ENCODE measurements at places on chromosomes 7 and 10.

DNA sequence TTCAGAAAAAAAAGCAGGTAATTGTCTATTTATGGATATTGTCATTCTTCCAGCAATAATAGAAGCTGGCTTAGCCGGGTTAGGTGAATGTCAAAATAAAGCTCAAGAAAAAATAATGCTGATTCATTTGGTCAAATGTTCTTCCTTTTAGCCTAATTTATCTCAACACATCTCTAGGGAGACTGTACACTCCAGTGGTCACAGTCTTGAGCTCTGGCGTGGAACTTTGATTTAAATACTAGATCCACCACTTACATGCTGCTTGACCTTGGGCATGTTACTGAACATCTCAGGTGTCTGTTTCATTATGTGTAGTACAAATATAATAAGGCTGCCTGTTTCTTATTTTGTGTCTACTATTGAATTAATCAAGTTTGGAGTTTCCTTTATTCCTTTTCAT, 22.0 kb downstream of the PRTFDC1 start:
- DNase-seq, result no peak

- no peak for DNase-seq
These were observed 12.1 kb upstream of the ATAD1 start for GRCh38 chr10:87829986-87830729.

DNA sequence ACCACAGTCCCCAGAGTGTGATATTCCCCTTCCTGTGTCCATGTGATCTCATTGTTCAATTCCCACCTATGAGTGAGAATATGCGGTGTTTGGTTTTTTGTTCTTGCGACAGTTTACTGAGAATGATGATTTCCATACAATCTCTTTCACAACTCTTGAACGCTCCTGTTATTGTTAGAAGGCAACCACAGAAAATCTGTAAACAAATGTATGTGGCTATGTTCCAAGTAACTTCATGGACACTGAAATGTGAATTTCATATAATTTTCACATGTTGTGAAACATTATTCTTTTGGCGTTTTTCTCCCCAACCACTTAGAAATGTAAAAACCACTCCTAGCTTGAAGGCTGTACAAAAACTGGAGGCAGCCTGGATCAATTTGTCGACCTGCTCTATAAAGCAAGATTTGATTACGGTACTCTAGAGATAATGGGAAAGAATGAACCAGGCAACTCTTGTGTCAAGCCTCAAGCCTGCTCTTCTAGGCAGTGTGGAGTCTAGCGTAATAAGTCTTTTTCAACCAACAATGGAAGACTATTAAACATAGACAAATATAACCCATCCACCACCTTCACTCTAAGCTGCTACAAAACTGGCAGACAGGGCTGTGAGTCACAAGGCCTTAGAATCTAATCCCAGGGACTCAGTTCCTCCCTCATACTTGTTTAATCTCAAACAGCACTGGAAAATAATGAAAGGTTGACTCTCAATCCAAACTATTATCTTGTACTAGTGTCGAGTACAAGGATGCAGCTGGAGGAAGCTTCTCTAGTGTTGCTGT, 22.7 kb downstream of the ARL3 start:
- no peak for DNase-seq

- DNase-seq, result no peak
These were observed 24.2 kb upstream of the MGMT start for GRCh38 chr10:129442866-129443265.

DNA sequence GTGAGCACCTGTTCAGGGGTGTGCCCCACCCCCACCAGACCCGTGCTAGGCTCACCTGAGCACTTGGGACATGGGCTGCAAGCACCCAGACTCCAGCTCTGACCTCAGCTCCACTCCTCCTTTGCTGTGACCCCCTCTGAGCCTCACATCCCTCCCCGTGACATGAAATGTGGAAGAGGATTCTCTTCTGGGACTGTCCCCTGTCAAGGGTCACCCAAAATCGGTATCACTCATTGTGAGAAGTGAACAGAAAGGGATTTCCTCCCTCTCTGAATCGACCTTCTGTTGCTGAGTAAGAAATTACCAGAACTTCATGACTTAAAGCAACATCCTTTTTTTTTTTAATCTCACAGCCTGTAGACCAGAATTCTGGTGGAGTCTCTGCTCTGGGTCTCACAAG, 6.2 kb upstream of the CHST15 start:
- DNase-seq, result no peak

- no peak for DNase-seq
These were observed 17.1 kb downstream of the UNCX start for GRCh38 chr7:1249731-1250130.

DNA sequence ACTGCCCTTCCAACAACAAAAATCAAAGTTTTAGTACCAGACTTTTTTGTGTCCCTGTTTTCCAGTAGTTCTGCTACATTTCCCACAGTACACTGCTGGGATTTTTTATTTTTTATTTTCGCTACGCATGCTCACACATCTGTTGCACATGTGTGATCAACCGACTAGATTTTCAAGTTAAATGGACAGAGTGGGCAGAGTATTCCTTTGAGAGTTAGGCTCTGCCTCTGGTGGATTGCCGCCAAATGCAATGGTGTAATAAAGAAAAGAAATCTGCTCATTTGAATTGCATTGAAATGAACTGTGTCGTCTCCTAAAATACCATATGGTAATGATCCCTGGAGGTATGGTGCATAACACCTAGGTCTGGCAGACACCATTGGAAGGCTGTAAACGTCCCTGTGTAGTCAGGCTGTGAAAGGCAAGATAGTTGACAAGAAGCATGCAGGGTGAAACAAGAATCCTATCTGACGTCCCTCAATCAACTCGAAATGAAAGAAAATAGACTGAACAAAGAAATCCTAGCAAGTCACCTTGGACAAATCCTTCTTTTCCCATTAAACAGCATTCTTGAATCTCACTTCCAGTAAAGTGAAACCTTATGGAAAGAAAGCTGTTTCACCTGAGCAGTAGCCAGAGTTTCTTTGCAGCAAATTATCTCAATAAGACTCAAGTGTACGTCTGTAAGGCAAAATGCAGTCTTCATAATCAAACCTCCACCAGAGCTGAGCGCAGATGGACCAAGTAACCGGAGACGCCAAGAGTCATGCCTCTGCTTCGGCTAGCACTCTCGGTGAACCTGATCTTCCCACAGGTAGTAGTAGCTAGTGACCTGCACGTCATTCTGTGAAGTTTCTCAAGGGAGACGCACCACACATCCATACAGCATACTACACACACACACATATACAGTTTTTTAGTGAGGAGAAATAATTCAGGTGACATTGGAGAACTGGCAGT, 357.3 kb downstream of the CRPPA start:
- DNase-seq, result no peak

DNA sequence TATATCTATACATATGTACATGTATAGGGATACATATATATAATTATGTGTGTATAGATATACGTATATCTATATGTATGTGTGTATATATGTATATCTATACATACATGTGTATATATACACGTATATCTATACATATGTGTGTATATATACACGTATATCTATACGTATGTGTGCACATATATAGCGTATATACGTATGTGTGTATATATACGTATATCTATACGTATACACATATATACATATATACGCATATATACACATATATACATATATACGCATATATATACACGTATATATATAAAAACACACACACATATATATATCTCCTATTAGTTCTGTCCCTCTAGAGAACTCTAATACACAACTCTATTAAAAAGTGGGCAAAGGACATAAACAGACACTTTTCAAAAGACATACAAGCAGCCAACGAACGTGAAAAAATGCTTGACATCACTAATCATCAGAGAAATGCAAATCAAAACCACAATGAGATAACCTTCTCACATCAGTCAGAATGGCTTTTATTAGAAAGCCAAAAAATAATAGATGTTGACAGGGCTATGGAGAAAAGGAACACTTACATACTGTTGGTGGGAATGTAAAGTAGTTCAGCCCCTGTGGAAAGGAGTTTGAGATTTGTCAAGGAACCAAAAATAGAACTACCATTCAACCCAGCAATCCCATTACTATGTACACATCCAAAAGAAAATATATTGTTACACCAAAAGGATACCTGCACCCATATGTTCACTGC, 22.0 kb upstream of the TMEM120A start:
- no peak for DNase-seq

- DNase-seq, result no peak
These were observed 584 bp upstream of the ZMIZ1 start for GRCh38 chr10:79068203-79068561.

GRCh38 chr7:157439761-157440160, 103.0 kb downstream of the DNAJB6 start:
- DNase-seq, result no peak

DNA sequence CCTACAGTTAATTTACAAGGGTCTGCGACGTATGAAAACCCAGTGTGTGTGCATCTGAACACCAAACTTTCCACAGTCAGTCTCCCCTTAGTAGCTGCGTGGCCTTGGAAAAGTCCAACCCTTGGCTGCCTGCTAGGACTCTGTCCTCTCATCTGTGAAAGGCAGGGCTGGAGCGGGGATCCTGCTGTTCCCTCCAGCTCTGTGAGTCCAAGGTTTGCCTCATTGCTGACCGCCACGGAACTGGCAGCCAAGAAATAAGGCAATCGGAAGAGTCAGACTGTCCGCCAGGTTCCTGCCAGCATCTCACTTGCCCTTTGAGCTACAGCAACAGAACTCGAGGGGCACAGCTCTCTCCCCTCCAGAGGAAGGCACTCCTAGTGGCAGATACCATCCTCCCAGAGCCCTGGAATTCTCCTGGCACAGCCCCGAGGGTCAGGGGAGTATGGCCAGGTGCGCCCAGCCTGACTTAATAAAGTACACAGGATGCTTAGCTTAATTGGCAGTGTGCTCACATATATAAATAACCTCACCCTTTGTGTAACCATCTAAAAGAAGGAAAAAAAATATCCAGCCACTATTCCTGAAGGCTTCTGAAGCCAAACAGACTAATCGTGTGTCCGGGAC, 530.1 kb upstream of the FOXK1 start:
- no peak for DNase-seq

GRCh38 chr10:35409808-35410207, 73.5 kb downstream of the CCNY start:
- DNase-seq, result no peak

DNA sequence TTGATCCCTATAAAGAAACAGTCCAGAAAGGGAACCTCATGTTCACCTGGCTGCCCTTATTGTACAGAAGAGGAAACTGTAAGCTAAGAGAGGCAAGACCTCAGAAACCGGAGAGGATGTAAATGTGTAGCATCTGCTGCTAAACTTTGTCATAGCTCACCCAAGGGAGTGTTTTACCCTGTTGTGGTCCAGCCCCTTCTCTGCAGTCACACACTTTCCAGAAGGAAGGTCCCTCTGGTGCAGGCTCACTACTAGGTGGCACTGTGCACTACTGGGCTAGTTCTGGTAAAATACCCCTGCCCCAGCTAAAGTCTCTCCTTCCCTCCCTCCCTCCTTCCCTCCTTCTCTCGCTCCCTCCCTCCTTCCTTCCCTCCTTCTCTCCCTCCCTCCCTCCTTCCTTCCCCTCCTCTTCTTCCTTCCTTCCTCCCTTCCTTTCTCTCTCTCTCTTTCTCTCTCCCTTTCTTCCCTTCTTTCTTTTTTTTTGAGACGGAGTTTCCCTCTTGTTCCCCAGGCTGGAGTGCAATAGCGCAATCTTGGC, 42.5 kb upstream of the LCOR start:
- DNase-seq, result peak; percentile 57

GRCh38 chr10:21827308-21827707, 176.2 kb downstream of the DNAJC1 start:
- no peak for DNase-seq

GRCh38 chr7:3747467-3747866, 446.4 kb downstream of the SDK1 start:
- DNase-seq, result no peak

GRCh38 chr7:120805636-120806388, 52.1 kb downstream of the TSPAN12 start:
- peak; percentile 28 for DNase-seq

GRCh38 chr10:124640538-124641231, 103.5 kb downstream of the FAM53B start:
- peak; percentile 26 for DNase-seq

GRCh38 chr7:83271212-83272099, 108.8 kb upstream of the PCLO start:
- no peak for DNase-seq

- DNase-seq, result no peak
These were observed 170.3 kb downstream of the SEMA3E start for GRCh38 chr7:83478616-83479015.

- DNase-seq, result no peak
These were observed 245.3 kb downstream of the KCNMA1 start for GRCh38 chr10:77392236-77392721.

DNA sequence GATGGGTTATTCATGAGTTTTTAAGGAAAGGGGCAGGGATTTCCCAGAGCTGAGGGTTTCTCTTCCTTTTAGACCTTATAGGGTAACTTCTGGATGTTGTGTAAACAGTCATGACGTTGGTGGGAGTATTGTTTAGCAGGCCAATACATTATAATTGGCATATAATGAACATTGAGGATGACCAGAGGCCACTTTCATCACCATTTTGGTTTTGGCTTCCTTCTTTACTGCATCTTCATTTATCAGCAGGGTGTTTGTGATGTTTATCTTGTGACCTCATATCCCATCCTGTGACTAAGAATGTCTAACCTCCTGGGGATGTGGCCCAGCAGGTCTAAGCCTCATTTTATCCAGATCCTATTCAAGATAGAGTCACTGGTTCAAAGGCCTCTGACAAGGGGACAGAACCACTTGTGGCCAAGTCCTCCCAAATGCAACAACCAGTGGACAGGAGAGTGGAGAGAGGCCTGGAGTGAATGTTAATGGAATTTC, 77.3 kb upstream of the RPA3 start:
- no peak for DNase-seq

DNA sequence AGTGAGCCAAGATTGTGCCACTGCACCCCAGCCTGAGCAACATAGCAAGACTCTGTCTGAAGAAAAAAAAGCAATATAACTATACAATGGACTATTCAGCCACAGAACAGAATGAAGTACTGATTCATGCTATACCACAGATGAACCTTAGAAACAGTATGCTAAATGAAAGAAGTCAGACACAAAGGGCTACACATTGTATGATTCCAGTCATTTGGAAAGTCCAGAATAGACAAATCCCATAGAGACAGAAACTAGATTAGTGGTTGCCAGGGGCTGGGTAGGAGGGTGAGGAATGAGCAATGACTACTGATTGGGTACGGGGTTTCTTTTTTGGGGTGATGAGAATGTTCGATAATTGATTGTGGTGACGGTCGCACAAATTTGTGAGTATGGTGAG, 9.6 kb upstream of the CFAP70 start:
- no peak for DNase-seq

- no peak for DNase-seq
These were observed 27.1 kb upstream of the TTYH3 start for GRCh38 chr7:2604608-2605174.

- no peak for DNase-seq
These were observed 43.4 kb downstream of the ZNRF2 start for GRCh38 chr7:30327813-30328212.
